Left cardiac atrium (tissue), 4 donors: ENCODE measurements at places on chromosomes 16 and 17. TPM values are rescaled to one million over a fixed set of nuclear protein-coding genes. Genes with fewer than 3 reads are reported as not detected.
A peak's percentile ranks its signal among the peaks of the same experiment; 100 is the strongest.

DNA sequence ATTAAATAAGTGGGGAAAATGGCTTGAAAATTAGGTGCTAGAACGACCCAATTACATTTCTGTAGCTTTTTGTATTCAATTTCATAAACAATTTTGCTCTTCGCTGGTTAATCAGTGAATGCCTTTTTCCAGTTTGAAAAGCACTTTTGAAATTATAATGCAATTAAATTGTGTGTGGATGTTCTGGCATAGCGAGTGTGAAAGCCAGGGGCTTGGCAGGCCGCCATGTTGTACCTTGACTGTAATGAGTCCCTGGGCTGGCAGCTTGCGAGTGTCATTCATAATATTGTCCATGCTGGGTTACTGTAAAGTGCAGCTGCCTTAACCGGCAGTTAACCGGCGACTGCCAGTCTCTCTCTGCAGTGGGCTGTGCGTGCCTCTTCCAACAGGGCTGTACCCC lies 177.8 kb downstream of the CCDC182 start:
- no peak for DNase-seq

DNA sequence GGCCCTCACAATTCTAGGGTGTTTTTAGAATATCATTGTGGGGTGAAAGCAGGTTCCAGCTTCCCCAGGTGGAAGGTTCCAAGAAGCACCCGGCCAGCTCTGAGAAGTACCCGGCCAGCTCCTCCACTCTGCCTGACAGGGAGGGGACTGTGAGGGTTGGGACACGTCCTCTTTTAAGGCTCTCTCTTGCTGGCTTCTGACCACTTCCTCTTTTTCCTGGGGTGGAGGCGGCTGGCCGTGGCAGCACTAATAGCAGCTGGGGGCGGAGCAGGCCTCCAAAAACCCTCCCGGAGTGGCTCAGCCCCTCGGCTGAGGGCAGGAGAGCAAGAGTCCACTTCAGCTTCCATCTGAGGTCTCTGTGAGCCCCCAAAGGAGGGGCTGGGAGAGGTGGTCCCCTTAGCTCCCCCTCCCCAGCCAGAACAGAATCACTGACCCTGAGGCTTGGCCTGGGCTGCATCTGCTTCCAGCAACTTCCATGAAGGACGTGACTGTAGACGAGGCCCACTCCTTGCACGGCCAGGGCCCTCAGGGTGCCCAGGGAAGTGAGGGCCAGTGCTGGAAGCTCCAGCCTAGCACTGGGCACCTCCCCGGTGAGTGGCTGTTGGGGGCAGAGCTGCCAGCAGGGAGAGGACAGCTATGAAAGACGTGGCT lies 26.7 kb upstream of the PLCG2 start:
- peak; percentile 70 for DNase-seq

DNA sequence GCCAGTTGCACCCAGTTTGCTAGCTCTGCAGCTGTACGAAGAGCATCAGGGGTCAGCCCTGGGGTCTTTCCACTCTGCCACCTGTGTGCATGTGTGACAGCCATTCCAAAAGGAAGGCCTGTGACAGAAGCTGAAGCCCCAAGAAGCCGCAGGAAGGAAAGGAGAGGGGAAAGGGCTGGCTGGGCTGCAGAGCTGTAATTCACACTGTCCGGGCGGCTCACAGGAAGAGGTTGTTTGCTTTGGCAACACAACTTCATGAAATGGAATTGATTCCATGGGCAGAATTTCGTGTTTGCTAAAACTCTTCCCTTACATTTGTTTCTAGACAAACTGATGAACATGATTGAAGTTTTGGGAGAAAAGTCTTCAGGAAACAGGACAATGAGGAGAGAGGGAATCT lies 14.8 kb downstream of the TMEM204 start:
- DNase-seq = no peak

- DNase-seq = no peak
Observed at GRCh38 chr17:36697903-36698530, 96.6 kb downstream of the MRM1 start.

GRCh38 chr17:8326511-8327302 lies 12.9 kb upstream of the ODF4 start:
- peak; percentile 62 for DNase-seq

DNA sequence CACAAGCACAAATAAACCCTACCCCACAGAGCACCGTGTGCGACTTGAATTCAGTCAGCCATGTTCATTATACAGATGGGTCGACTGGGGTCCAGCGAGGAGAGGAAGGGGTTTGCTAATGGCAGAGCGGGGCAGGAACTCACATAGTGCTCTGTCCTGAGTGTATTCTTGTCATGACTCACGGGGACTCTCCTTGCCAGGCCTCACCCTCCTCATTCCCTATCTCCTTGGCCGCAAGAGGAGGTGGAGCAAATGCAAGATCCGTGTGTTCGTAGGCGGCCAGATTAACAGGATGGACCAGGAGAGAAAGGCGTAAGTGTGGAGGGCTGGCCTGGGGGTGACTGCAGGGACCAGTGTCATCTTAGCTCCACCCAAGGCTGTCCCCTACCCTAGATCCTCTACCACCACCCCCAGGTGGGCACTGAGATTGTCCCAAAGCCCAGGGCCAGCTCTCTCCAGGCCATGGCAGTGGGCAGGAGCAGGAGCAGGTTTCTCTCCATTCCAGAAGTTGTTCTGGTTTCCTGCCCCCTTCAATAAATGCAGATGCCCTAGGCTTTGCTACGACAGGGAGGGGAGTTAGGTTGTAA lies 29.4 kb downstream of the SLC12A3 start:
- DNase-seq = no peak

DNA sequence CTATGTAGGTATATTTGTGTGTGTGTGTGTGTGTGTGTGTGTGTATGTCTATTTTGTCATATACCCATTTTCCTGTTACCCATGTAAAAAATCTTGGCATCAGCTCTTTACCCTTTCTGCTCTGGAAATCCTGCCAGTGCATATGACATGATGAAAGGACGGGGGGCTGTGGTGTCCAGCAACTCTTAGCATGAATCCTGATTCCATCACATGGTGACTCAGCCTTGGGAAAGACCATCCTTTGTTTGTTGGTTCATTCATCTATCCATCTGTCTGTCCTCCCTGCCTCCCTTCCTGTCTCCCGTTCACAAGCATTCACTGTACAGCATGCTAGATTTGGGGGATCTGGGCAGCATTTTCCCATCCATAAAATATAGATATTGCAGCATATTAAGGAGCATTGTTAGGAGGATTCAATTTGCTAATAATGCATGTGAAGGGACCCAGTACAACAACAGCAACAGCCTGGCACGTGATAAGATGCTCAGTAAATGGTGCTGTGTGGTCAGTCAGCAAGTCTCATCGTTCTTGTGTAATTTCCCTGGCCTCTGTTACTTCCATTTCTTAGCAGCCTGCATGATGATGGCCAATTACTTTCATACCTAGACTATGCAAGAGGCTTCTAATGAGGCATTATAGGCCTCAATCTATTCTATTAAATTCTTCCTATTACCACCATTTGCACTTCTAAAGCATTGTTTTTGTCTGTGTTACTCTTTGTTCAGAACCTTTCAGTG lies 191.0 kb downstream of the PRKCA start:
- no peak for DNase-seq

- DNase-seq = no peak
Observed at GRCh38 chr17:42676424-42677011, at the start of gene PLEKHH3. PLEKHH3 (minus strand) TSS chr17:42676994; CDS start chr17:42676563, 431 bp downstream.

DNA sequence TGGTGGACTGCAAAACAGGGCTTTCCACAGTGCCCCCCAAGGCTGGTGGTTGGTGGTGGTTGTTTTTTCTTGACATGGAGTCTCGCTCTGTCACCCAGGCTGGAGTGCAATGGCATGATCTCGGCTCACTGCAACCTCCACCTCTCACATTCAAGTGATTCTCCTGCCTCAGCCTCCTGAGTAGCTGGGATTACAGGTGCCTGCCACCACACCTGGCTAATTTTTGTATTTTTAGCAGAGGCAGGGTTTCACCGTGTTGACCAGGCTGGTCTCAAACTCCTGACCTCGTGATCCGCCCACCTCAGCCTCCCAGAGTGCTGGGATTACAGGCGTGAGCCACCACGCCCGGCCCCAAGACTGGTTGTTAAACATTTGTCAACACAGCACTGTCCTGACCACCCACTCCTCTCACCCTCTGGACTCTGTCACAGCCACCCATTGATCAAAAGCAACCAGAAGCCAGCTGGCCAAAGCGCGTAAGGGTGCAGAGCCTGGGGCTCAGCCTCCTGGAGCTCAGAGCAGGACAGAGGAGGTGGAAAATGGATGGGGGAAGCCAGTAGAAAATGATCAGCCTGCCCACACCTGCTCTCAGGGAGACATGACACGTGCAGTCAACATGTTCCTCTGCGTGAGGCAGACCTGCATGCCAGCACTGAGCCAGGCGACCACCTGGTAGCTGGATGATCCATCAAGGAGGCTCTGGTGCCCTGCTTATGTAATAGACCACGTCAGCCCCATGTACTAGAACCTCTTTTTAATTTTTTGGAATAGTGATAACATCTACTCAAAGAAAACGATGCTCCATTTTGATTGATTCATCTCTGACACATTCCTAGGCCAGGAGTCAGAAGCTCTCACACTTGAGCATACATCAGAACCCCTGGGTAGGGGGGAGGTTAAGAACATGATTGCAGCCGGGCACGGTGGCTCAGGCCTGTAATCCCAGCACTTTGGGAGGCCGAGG lies 14.8 kb upstream of the OSGIN1 start:
- DNase-seq = no peak

- no peak for DNase-seq
Observed at GRCh38 chr16:59527206-59527997, 793.3 kb upstream of the GOT2 start.

- DNase-seq = peak; percentile 43
Observed at GRCh38 chr17:10121971-10122707, 76.3 kb downstream of the GAS7 start.

DNA sequence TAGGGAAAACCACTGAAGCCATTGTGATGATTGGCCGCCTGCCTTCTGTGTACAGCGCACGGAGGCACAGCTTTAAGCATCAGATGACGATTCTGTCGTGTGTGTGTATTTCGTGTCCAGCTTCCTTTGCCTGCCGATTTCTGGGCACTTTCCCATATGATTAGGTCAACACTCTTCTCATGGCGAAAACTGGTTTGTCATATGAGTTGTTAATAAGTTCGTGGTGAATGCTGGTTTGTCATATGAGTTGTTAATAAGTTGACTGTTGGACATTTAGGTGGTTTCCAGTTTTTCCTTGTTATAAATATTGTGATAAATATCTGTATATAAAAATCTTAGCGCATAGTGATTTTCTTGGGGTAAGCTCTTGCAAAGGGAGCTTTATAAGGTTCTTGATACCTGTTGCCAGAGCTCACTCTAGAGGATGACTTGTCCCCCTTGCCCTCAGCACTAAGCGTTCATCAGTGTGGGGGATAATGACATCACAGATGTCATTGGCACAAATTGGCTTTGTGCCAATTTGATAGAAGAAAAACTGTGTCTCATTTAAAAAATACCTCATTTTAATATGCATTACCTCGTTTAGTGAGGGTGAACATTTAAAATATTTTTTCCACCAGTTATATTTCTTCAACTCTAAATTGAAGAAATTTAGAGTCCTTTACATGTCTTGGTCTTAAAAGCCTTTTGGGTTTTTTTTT lies 40.0 kb downstream of the PGS1 start:
- no peak for DNase-seq

GRCh38 chr16:56849690-56850680 lies 15.0 kb upstream of the SLC12A3 start:
- no peak for DNase-seq

- DNase-seq = no peak
Observed at GRCh38 chr16:67349172-67349571, 22.6 kb downstream of the LRRC36 start.

DNA sequence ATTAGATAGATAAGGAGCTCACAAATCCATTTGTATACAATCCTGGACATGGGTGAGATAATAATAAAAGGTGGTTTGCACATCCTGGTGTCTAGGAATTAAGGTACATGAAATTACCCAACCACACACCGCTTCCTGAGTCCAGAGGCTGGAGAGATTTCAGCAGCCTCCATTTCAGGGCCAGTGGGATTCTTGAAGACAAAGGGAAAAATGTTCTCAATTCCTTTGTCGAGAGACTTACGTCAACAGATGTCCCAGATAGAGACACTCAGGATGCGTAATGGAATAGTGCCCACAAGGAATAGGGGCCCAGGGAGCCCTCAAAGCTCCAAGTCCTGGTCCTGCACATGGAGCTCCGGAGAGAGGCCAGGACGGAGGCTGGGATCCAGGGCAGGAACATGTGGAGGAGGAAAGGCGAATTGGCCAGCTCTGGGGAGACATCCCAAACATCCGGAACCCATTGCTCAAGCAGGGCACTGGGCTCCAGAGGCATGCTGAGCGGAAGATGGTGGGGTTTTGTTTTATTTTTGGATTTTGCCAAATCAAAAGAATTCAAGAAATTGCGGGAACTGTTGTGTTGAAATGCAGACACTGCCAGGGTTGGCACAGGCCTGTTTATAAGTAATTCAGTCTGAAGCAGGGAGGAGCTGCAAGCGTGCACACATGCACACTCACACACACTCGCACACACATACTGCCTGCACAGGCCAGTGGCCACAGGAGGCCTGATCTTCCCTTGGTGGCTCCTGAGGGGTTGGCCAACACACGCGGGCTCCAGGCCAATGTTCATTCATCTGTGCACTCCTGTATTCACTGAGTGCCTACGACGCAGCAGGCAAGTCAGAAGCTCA lies 97.2 kb downstream of the NOG start:
- no peak for DNase-seq

- no peak for DNase-seq
Observed at GRCh38 chr17:9028988-9029570, 7.8 kb downstream of the NTN1 start.

The OR1A1 gene
- not detected for total RNA-seq

The CCL13 gene
- 6.4 TPM for total RNA-seq

The IL32 gene
- total RNA-seq = 51.7 TPM

The DNAI2 gene
- total RNA-seq = not detected
